ENCODE measurements at places on chromosomes 13 and 19.

- DNase-seq = no peak
Observed at GRCh38 chr19:2984215-2984528, 6.8 kb downstream of the TLE6 start.

DNA sequence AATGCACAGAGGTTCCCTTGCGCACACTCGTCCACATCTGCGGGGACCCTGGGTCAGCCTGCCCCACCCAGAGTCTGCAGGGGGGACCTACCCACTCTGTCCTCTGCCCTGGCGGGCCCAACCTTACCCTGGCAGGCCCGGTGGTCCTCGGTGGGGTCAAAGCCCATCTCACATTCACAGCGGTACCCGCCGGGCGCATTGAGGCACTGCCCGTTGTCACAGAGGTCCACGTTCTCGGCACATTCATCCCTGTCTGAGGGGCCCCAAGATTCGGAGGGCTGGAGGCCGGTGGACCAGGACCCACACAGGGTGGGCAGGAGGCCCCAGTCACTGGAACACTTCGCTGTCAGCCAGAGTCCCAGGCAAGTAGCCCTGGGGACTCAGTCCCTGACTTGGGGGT lies 38.5 kb downstream of the FBN3 start:
- DNase-seq = no peak

- no peak for DNase-seq
Observed at GRCh38 chr13:43360892-43361610, 337.7 kb downstream of the DNAJC15 start.

GRCh38 chr13:24282256-24282655 lies 27.1 kb upstream of the C1QTNF9 start:
- no peak for DNase-seq

- DNase-seq = no peak
Observed at GRCh38 chr13:38518328-38518727, 168.5 kb upstream of the FREM2 start.

GRCh38 chr13:110869805-110870706 lies 44.8 kb downstream of the ANKRD10 start:
- no peak for DNase-seq

- peak; percentile 74 for DNase-seq
Observed at GRCh38 chr19:50476224-50476906, at the start of the genes EMC10 and GARIN5A. EMC10 (plus strand) TSS chr19:50476507; CDS start chr19:50476545, 38 bp downstream. GARIN5A (minus strand) TSS chr19:50476848; CDS start chr19:50476388, 460 bp downstream.

GRCh38 chr19:11236324-11237301 lies 2.8 kb upstream of the ANGPTL8 start:
- DNase-seq = no peak

DNA sequence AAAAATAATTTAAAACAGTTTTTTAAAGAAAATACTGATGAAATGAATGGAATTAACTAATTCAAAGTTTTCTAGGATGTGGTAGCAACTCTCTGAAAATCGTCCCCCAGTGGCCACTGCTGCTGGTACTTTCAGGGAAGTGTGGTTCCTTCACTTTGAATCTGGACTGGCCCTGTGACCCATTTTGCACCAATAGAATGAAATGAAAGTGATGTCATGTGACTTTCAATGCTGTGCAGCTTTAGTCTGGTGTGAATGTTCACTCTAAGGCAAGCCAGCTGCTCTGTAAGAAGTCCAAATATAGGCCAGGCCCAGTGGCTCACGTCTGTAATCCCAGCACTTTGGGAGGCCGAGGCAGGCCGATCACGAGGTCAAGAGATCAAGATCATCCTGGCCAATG lies 26.4 kb upstream of the HNRNPA1L2 start:
- DNase-seq = no peak

DNA sequence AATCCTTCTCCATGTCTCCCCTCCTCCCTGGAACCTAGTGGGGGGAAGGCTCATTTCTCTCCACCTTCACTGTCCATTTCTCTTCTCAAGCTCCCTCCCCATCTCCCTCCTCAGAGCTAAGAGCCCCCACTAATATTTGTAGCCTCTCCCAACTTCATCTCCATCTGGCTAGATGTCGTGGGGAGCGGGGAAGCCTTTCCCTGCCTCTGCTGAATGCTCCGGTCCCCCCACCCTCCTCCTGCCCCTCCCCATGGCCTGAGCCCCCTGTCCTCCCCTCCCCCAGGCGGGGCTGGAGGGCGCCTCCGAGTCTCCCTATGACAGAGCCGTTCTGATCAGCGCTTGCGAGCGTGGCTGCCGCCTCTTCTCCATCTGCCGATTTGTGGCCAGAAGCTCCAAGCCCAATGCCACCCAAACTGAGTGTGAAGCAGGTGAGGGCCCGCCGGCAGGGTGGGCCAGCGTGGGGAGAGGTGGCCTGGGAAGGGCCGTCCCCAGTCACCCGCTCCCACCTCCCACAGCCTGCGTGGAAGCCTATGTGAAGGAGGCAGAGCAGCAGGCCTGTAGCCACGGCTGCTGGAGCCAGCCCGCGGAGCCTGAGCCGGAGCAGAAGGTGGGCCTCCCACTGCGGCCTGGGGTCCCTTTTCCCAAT lies 1.0 kb downstream of the TMEM59L start:
- no peak for DNase-seq

- DNase-seq = no peak
Observed at GRCh38 chr19:39472746-39473442, 7.7 kb upstream of the TIMM50 start.

GRCh38 chr13:100637796-100638195 lies 36.8 kb downstream of the TMTC4 start:
- no peak for DNase-seq

DNA sequence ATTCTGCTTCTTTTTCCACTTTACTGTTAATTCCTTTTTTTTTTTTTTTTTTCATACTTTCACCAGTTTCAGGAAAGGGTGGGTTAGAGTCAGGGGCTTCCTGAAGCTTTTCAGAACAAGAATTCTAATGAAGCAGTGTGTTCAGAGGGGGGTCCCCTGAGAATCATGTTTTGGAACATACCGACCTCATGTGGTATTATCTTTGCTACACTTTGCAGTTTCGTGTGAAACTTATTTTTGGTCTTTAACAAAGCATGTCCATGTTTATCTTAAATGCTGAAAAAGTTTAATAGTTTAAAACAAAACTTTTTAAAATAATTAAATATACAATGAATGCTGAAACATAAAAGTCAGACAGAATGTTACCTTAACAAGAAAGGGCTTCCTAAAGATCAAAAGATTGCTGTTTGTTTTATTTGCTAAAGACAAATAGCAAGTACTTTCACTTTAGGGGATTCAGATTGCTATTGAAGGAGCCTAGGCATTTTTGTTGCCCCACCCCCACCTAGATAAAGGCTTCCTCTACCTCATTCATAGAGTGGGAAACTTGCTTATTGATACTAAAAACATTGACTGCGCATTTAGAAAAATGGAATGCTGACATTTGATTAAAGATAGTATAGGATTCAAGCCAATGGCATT lies 21.1 kb upstream of the POMP start:
- no peak for DNase-seq

- DNase-seq = peak; percentile 45
Observed at GRCh38 chr19:679418-680286, 3.5 kb downstream of the FSTL3 start.

- DNase-seq = no peak
Observed at GRCh38 chr19:1304197-1304924, 18.7 kb downstream of the EFNA2 start.

- DNase-seq = no peak
Observed at GRCh38 chr19:46376241-46377153, 29.6 kb downstream of the PPP5C start.

GRCh38 chr19:58218899-58219298 lies 9.8 kb upstream of the ZNF544 start:
- DNase-seq = peak; percentile 7

DNA sequence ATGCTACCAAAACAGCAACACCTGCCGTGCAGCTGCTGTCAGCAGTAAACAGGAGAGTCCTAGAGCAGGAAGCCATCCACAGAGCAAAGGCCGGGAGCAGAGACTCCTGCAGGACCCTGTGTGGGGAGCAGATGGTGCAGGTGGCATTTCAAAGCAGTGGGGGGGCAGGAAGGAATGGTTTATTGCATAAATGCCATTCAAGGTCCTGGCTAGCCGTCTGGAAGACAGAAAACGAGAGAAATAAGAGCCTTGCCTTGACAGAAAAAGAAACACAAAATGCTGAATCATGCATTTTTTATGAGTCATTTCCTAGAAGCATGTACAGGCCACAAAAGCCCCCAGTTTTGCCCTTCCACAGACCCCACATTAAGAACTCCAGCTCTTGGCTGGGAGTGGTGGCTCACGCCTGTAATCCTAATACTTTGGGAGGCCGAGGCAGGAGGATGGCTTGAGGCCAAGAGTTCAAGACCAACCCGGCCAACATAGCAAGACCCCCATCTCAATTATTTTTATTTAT lies 5.4 kb downstream of the RSPH6A start:
- DNase-seq = no peak

- DNase-seq = no peak
Observed at GRCh38 chr19:55042344-55042678, 4.2 kb upstream of the GP6 start.

DNA sequence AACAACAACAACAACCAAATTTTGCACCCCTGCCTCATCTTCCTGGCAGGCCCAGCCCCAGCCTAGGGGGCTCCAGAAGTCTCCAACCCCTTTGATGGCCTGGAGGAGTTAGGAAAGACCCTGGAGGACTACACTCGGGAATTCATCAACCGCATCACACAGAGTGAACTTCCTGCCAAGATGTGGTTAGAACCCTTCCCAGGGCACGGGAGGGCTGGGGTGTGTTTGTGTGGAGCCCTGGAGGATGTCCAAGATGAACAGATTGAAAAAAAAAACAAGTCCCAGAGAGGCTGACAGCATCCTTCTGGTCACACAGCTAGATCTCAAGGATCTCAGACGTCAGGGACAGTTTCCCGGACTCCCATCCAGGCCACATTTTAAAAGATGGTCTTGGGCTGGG lies 13.3 kb downstream of the APOC1 start:
- DNase-seq = no peak

- DNase-seq = no peak
Observed at GRCh38 chr13:70784207-70784989, 676.1 kb upstream of the KLHL1 start.
